Activated T-helper 1 cell treated with anti-CD3 and anti-CD28 coated beads, Interleukin-12 subunit alpha, Interleukin-12 subunit beta, Interleukin-2, Interleukin-4 antibody, amounts not matched to agents 30 ng/mL and 10 ng/mL and 1 ng/mL, durations not matched to agents 14 hours and 24 hours and 36 hours (primary cell): ENCODE measurements at places on chromosomes 7 and 10.

DNA sequence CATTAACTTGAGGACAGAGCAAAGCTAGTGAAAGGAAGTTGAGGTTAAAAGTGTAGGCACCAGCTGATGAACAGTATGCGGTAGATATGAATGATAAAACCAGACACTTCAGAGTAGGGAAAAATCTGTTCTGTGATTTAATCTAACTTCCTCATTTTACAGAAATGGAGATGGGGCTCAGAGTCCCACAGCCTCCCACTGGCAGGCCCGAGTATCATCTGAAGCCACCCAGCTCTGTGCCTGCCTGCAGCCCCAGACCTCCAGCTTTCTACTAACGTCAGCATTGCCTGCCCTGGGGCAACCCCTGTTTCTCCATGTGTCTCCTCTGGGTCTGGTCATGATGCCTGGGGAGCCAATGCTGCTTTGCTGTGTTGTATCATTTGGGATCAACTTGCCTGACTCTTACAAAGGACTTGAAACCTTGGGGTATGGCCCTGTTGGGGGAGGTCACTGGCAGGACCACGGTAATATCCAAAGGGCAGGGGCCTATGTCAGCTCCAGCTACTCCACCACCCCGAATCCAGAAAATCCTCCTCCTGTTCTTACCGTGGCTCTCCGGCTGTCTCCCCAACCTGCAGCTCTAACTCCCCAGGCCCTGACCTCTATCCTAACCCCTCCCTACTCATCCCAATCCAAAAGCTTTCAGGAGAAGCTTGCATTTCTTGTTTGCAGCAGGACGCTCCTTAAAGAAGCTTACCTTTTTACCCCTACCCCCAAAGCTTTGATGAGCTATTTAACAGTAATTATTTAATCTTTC lies 56.2 kb upstream of the NPY start:
- H3K27ac ChIP-seq: no peak overlapping the region
- H3K4me1 ChIP-seq: peaks cover 9% of the 10 kb centered on the region
- H3K27me3 ChIP-seq: no peaks in the 10 kb centered on the region
- no peak for DNase-seq
- no peak overlapping the region for H3K4me3 ChIP-seq

GRCh38 chr10:52563360-52563759 lies 209.2 kb downstream of the MBL2 start:
- DNase-seq: no peak
- H3K27me3 ChIP-seq: no peaks in the 10 kb centered on the region
- H3K4me3 ChIP-seq: no peak overlapping the region
- no peak overlapping the region for H3K27ac ChIP-seq

DNA sequence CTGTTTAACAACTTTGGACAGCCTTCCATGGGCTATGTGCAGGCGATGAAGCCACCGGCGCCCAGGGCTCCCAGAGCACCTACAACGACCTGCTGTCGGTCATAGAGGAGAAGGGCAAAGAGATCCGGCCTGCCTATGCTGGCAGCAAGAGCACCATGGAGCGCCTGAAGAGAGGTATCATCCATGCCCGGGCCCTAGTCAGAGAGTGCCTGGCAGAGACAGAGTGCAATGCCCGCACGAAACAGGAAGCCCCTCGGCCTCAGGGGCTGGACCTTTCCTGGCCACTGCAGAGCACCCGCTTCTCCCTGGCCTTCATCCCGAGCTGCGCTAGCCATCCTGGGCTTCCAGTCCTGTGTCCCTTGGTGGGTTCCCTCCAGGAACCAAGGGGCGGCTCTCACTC lies 497.0 kb upstream of the PHF14 start:
- no peak overlapping the region for H3K4me3 ChIP-seq
- DNase-seq: no peak
- H3K36me3 ChIP-seq: no peaks in the 10 kb centered on the region
- no peaks in the 10 kb centered on the region for H3K27me3 ChIP-seq
- no peak overlapping the region for H3K27ac ChIP-seq

DNA sequence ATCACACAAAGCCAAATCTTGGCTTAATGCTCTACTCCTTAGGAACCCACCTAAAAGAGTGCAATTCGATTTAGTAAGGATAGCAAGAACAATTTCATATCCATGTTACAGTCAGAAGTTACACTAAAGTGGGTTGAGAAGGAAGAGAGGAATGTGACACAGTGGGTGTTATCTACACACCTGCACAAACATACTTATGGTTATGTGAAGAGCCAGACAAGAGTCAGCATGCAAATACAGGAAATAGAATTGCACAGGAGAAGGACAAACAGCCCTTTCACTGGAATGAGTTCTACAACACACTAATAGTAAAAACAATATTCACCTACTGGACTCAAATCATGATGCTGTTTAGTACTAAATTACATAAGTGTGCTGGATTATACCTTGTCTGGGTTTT lies 262.8 kb downstream of the DGKB start:
- DNase-seq: no peak
- H3K36me3 ChIP-seq: no peaks in the 10 kb centered on the region
- peaks cover 1% of the 10 kb centered on the region for H3K27me3 ChIP-seq
- H3K27ac ChIP-seq: no peak overlapping the region

- no peak overlapping the region for H3K27ac ChIP-seq
- peaks cover 1% of the 10 kb centered on the region for H3K27me3 ChIP-seq
- DNase-seq: no peak
These were observed 92.6 kb upstream of the CTBP2 start for GRCh38 chr10:125252937-125253336.

GRCh38 chr10:114167985-114168384 lies 6.0 kb downstream of the CCDC186 start:
- peaks cover 30% of the 10 kb centered on the region for H3K36me3 ChIP-seq
- H3K27me3 ChIP-seq: no peaks in the 10 kb centered on the region
- H3K4me3 ChIP-seq: no peak overlapping the region
- H3K4me1 ChIP-seq: peaks cover 41% of the 10 kb centered on the region
